ENCODE measurements at places on chromosomes 1 and 21.

DNA sequence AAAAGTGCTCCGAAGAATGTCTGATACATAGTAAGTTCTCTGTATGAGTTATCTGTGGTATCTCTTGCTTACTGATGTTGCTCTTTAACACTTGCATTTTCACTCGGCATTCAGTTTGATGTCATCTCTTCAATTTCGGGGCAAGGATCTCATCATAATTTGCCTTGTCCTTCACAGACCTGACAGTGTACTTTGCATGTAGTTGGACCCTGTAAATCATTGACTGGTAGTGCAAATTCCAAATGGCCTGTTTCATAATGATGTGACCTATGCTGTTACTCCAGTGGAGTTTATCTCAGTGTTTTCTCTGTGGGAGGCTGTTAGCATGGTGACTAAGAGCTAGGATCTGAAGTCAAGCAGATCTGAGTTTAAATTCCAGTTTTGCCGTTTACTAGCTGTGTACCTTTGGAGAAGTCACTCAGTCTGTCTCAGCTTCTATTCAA is 34.2 kb upstream of the ABCD3 start:
- DNase-seq: no peak

DNA sequence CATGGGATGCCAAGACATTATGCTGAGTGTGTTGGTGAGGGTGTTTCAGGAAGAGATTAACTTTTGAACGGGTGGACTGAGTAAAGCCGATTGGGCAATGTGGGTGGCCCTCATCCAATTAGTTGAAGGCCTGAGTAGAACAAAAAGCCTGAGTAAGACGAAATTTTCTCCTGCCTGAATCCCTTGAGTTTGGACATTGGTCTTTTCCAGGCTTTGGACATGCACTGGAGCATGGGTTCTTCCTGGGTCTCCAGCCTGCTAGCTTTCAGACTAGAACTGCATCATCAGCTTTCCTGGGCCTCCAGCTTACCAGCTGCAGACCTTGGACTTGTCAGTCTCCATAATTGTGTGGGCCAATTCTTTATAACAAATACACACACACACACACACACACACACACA is 63.6 kb downstream of the NIBAN1 start:
- no peak for DNase-seq

- DNase-seq: no peak
These were observed at the start of gene CDK18 for GRCh38 chr1:205504311-205505075. CDK18 (plus strand) TSS chr1:205504669; CDS start chr1:205523168, 18,499 bp downstream.

DNA sequence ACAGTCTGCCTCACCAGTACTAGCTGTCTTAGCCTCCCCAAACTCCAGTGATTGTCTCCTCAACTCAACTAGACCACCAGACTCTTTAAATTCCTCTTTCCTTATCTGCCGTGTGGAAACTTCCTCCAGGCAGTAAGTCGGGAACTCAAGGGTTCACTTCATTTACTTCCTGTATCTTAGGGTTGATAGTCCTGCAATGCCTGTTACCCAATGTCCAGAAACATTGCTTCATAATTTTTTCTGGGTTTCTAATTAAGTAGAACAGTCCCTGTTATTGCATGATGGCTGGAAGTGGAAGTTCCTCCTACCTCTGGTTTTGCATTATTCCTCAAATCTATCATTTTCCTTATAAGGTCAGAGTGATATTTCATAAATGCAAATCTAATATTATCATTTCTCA is 60.8 kb upstream of the RNF11 start:
- no peak for DNase-seq

DNA sequence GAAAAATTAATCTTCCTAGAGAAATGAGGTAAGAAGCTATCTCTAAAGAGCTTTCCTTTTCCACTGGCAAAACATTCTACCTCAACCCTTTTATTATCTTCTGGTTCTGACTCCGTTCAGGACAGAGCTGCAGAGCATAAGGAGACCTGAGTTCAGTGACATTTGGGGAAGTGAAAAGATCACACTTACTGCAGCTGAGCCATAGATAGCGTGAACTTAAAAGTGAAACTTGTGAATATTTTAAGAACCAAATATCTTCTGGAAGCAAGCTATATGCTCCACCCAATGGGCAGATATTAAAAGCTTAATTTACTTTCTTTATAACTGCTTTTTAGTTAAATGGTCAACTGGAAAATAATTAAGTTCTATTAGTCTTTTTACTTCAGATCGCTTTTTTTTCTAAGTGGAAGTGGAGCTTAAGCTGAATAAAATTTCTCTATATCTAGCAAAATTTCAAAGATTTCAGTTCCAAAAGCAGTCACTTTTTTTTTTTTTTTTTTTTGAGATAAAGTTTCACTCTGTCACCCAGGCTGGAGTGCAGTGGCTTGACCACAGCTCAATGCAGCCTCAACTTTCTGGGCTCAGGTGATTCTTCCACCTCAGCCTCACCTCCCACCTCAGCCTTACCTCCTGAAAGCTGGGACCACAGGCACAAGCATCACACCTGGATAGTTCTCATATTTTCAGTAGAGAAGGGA is 11.9 kb downstream of the PTPN22 start:
- DNase-seq: no peak

- DNase-seq: no peak
These were observed 50.0 kb downstream of the CLIC4 start for GRCh38 chr1:24795236-24795635.

GRCh38 chr1:91714867-91715381 is 171.0 kb downstream of the TGFBR3 start:
- DNase-seq: no peak

DNA sequence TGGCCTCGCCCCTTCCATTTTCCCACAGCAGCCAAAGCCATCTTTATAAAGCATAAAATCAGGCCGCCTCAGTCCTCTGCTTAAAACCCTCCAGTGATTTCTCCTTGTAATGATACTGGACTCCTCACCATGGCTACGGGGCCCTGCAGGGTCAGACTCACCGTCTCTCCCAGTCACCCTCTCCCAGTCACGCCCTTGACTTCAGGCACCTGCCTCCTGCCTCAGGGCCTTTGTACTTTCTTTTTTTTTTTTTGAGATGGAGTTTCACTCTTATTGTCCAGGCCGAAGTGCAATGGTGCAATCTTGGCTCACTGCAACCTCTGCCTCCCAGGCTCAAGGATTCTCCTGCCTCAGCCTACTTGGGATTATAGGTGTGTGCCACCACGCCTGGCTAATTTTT is 47.8 kb downstream of the PIK3CD start:
- DNase-seq: no peak

GRCh38 chr1:14725238-14725637 is 126.8 kb downstream of the KAZN start:
- no peak for DNase-seq

DNA sequence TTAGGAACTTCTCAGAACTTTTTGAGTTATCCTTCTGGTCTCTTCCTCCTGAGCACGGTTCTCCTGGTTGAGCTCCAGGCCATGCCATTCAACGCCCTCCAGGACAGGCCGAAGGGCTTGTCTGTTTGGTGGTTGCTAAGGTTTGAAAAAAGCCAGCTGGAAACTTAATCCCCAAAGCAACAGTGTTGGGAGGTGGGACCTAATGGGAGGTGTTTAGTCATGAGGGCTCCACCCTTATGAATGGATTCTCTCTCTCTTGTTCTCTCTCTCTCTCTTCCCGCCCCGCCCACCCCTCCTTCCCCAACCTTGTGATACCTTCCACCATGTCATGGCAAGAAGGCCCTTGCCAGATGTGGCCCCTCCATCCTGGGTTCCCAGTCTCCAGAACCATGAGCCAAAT is 829 bp downstream of the KCNE1 start:
- DNase-seq: no peak

DNA sequence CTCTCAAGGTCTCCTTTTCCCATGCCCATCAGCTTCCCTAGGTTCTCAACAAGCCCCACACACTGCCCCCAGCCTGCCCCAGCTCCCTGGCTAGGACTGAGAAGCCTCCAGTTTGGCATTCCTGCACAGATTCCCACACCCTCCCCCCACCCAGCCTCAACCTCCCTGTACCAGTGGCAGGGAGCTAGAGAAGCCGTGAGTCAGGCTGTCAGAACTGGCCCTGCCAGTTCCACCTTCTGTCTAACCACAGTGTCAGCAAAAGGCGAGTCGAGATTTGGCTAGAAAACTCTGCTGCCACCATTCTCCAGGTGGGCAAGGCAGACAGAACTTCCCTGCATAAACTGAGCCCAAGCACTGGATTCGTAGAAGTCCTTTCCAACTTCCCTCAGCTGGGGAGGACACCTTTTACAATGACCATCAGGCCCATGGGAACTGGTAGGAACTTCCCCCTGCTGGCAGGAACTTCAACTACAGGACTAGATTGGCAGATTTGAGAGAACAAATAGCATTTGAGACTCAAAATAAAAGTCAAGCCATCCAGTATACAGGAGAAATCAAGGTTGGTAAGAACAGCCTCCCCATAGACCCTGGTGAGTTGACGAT is 31.0 kb downstream of the TNNT2 start:
- no peak for DNase-seq

DNA sequence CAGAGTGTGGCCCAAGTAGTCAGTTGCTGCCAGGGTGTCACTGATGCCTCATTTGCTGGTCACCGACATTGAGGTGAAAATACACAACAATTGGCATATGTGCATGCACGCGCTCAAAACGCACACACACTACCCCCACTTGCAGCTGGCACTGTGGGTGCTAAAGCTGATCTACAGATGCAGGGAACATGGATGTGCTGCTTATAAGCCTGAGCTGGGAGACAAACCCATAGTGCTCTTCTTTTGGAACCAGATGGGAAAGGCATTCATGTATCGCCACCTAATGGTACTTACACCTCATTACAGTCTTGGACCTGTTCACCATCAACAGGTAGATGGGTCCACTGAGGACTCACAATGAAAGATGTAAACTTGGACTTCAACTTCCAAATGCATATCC is 70.3 kb upstream of the CAMK1G start:
- no peak for DNase-seq

DNA sequence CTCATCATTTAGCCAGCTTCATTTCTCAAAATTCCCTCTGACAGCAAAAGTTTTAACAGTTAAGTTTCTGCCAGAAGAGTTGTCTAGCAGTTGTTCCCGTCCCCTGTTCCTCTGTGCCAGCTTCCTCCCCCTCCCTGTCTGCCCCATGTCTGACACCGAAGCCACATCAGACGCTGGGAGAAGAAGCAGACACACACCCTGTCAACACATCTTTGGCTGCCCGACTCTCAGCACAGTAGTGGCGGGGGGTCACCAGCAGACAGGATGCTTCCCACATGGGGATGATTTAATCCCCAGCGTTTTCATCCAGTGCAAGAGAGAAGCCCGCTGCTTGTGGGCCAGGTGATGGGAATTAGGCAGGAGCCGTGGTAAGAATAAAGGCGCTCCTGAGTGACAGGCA is 379.4 kb upstream of the RUNX1 start:
- DNase-seq: peak; percentile 15

- DNase-seq: no peak
These were observed 45.7 kb downstream of the DMRTB1 start for GRCh38 chr1:53504901-53505300.

GRCh38 chr1:228781161-228781808 is 46.0 kb downstream of the RHOU start:
- no peak for DNase-seq

DNA sequence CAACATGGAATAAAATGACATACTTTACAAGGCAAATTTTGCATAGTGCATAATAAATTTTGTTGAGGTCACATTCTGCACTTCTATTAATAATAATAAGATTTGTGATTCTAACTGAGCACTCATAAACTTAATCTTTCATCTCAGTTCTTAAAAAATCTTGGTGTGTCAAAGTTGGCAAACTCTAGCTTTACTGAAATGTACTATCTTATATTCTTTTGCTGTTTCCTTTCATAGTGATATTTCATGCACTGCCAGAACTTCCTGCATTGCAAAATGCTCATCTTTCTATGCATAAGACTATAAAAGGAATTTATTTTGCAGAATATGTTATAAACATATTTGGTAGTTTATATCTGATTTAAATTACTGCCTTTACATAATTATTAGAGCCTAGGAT is 797.6 kb downstream of the ADGRL2 start:
- no peak for DNase-seq

DNA sequence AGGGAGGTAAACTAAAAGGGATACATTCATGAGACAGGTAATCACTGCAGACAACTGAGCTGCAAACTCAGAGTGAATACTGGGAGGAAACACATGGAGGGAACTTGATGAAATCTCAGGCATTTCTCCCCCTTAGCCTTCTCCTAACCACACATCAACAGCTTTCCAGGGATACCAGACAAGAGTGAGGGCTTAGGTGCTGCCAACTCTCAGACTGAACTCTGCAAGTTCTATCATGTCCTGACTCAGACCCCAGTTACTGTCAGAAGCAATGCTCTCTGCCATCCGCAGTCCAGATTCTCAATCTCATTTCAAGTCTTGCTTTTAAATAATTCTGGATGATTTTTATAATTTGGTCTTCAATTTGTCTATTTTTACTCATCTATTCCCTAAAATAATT is 267.3 kb downstream of the LTN1 start:
- DNase-seq: no peak

GRCh38 chr21:17782051-17782450 is 37.1 kb downstream of the C21orf91 start:
- no peak for DNase-seq

- DNase-seq: no peak
These were observed 17.8 kb upstream of the BECN2 start for GRCh38 chr1:241939798-241940197.

GRCh38 chr1:37186246-37186756 is 152.0 kb upstream of the GRIK3 start:
- DNase-seq: no peak

GRCh38 chr1:239386453-239387303 is at the start of gene CHRM3:
CHRM3 (plus strand) TSS chr1:239386568; CDS start chr1:239907452, 520,884 bp downstream.
- DNase-seq: no peak

GRCh38 chr1:22750685-22751051 is 40.0 kb downstream of the EPHB2 start:
- no peak for DNase-seq

GRCh38 chr1:81689531-81689941 is 111.2 kb upstream of the ADGRL2 start:
- no peak for DNase-seq

DNA sequence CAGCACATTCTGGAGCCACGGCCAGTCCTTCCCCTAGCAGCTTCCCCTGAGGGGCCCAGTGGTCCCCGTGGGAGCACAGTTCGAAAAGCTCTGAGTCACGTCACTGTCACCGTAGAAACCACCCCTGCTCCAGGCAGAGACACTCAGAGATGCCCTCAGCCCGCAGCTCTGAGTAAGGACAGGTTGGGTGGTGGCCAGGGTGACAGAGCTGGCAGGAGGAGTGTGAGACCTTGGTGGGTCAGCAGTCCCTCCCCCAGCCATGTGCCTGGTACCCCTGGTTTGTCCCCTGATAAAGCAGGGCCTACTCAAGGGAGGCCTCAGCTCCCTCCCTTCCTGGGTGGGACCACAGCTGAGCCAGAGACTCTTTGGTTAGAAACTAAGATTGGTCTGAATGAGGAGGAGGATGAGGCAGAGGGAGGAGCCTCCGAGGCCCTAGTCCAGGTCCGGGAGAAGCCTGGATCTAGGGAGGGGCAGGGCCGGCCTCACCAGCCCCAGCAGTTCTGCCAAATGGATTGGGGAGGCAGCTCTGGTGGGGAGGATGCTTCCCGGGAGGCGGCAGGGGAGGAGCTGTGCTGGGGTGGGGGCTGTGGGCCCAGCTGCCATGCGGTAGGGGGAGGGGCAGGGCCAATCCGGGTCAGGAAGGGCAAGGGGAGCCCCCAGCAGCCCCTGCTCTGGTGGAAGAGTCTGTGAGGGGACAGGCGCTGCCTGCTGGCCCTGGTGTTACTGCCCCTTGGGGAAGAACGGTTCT is 55.2 kb downstream of the SLC9A1 start:
- no peak for DNase-seq

- DNase-seq: no peak
These were observed 31.5 kb upstream of the C1orf198 start for GRCh38 chr1:230899841-230900251.

GRCh38 chr1:162011337-162012012 is 12.2 kb downstream of the OLFML2B start:
- no peak for DNase-seq

GRCh38 chr1:36328713-36329112 is 5.3 kb upstream of the EVA1B start:
- no peak for DNase-seq

All from stimulated activated CD4-positive, alpha-beta T cell treated with anti-CD3 and anti-CD28 coated beads, TNF-alpha, amount 100 ng/mL, for 1 hour (primary cell).